ENCODE measurements at places on chromosomes 16 and 17.

DNA sequence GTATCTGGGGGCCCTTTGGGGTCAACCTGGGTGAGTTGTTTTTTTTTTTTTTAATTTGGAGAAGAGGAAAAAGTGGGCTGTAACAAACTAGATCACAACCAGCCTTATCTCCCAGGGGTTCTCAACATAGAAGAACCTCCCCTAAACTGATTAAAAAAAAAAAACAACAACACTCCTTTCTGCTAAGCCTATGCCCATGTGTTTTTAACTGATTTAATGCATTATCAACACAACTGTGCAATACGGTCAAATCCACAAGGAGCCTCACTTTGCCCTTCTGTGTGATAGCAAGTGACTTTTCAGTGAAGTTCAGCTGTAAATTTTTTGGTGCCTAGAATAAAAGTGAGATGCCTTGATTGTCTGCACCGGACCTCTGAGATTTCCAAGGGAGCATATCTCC, 646 bp downstream of the MYH11 start:
- no peak for DNase-seq

DNA sequence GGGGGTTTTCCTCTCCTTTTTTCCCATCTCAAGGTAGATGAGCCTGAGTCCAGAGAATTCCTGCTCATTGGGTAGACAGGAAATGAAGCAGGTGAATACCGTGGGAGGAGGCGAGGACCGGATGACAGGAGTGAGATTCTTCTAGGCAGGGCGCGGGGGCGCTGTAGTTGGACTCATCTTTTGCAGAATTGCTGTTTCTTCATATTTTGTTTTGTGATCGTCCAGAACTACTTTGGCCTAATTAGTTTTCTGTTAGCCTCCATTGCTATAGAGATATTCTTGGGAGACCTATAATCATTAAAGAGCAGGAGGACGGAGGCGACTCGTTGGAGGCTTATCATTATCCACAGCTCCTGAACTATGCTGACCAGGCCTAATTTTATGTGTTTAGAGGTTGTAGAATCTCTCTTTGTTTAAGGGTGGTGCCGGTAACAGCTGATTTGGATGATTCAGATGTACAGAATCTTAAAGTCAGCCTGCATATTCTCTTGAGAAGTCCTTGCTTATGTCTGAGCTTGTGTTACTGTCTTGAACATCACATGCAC, 650 bp downstream of the ATP6V0A1 start:
- DNase-seq: no peak

DNA sequence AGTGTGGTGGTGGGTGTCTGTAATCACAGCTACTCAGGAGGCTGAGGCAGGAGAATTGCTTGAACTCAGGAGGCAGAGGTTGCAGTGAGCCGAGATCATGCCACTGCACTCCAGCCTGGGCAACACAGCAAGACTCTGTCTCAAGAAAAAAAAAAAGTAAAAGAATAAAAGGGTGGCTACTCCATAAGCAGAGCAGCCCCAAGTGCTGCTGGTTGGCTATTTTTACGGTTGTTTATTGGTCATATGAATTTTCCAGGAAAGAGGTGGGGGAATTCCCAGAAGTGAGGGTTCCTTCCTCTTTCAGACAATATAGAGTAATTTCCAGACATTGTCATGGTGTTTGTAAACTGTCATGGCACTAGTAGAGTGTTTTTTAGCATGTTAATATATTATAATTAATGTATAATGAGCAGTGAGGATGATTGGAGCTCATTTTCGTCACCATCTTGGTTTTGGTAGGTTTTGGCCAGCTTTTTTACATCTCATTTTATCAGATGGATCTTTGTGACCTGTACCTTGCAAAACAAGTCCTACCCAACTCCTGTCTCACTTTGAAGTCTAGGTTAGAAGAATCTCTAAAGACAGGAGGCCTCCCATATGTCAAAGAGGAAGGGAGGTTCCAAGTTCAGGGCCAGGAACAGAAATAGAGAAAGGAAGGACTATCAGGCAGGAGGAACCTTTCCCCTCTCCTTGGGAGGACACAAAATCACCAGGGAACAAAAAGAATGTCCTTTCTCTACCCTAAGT, 39.1 kb downstream of the HOXB1 start:
- no peak for DNase-seq

DNA sequence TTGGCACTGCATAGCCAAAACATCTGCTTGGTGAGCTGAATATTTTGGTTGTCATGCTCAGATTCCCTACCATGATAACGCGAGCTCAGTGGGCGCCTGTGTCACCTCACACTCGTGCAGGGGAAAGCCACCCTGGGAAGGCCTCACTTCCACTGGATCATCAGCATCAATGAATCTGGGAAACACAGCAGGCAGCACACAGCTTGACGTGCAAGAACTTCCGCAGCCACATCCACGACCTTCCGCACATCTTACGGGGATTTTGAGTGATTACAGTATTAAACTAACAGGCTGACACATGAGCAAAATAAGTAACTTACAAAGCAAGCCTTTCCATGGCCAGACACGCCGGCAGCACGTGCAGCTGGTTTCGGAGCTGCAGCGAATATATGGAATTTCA, 54.7 kb upstream of the FOXF1 start:
- DNase-seq: no peak

DNA sequence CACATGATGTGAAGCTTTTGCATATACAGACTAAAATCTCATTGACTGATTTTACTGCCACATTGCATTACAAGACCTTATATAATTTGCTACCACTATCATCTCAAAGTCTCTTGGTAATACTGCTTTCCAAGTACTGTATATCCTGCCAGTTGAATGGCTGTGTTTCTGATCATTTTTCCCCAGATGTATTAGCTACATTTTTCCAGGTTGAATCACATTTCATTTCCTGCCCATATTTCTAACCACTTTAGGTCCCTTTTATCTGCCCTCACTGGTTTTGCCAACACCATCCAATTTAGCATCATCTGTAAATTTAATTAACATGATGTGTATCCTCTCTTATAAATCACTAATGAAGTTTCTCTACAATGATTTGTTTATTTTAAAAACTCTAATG, 365.7 kb upstream of the PMFBP1 start:
- no peak for DNase-seq

- peak; percentile 9 for DNase-seq
These were observed 2.8 kb upstream of the FUS start for GRCh38 chr16:31177136-31177535.

GRCh38 chr17:64683796-64684195, 21.7 kb upstream of the SMURF2 start:
- DNase-seq: no peak

DNA sequence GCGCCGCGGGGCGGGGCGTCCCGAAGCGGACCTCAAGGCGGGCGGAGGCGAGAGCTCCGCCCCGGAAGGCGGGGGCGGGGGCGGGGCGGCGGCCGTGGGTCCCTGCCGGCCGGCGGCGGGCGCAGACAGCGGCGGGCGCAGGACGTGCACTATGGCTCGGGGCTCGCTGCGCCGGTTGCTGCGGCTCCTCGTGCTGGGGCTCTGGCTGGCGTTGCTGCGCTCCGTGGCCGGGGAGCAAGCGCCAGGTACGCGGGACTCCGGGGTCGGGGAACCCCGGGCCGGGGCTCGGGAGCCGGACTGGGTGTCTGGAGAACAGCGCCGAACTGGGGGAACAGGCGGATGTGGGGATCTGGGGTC, at the start of gene TNFRSF12A:
TNFRSF12A (plus strand) TSS at position 122 of the 357 bp plus-strand sequence; CDS start at position 152, 30 bp downstream.
- DNase-seq: peak; percentile 61

GRCh38 chr17:57999496-58000017, 7.5 kb downstream of the SRSF1 start:
- no peak for DNase-seq

- no peak for DNase-seq
These were observed 2.5 kb upstream of the AKAP10 start for GRCh38 chr17:19979917-19980770.

- no peak for DNase-seq
These were observed 206.6 kb downstream of the CDH8 start for GRCh38 chr16:61829631-61830030.

DNA sequence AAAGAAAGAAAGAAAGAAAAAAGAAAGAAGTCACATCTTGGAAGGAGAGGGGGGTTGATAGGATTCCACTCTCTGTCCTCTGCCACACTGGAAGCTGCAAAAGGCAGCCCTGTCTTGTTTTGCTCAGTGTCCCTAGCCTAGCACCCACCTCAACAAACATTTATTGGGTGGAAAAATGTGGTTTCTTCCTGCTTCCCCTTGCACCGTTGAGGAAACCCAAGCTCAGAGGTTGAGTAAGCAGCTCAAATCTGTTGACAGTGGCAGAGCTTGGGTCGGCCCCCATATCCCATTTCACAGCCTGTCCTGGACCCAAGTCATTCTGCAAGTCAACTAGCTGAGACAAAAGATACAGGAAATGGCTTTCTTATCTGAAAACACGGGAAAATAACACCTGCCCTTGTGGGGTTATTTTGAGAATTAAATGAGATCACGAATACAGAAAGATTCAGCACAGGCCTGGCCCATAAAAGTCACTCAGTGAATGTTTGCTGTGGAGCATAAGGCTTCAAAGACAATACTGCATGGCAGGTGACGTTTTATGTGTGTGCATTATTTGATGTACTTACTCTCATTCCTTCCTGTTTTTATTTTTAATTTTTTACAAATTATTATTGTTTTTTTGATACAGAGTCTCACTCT, 63.6 kb downstream of the SCNN1B start:
- no peak for DNase-seq

GRCh38 chr17:74314877-74315276, 11.1 kb upstream of the KIF19 start:
- no peak for DNase-seq

- DNase-seq: no peak
These were observed 567 bp downstream of the SOX9 start for GRCh38 chr17:72121164-72122009.

DNA sequence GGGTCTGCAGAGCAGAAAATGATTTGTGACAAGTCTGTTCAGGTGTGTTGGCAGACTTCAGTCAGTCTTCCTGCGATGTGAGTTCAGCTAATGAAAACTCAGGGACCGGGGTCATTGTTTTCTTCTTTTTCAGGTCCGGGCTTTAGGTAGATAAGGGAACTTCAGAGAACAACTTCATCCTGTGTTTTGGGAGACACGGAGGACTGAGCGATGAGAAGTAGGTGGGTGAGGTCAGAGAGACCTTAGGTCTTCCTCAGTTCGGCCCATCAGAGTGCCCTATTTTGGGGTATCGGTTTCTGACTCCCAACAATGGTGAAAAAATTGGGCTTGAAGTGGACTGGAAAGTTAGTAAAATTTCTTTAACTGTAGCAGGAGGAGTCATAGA, 88.9 kb upstream of the ATF7IP2 start:
- no peak for DNase-seq

DNA sequence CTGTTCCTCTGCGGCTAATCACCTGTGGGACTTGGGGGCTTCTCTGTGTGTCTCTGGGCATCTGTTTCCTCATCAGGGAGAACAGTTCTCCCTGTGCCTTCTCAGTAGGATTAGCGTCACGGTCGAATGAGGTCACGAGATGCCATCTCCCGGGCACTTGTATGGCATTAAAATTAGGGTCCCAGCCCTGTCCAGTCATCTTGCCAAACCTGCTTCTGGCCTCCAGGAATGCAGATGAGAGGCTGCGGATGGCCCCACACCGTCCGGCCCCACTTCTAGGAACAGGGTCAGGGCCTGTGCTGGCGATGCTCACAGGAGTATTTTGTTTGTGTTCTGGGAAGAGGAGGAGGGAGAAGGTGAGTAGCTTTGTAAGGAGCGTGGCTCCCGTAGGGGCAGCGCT, 58.5 kb downstream of the OR1D5 start:
- no peak for DNase-seq

- no peak for DNase-seq
These were observed 8.2 kb downstream of the RHBDF1 start for GRCh38 chr16:63998-64913.

DNA sequence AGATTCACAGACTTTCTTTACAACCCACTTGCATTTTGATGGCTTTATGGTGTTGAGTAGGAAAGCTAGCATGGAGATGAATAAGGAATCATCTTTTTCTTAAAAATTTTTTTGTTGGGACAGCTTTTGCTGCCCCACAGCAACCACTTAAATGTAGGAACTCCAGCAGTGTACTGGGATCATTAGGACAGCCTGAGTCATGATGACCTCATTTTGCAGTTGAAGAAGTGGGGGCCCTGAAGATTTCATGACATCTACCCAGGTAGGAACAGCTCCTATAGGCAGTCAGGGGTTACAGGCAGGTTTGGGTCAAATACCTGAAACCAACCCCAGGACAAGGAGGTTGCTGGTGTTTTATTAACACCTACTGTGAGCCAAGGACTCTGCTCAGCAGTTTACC, 2.1 kb downstream of the METTL22 start:
- no peak for DNase-seq

DNA sequence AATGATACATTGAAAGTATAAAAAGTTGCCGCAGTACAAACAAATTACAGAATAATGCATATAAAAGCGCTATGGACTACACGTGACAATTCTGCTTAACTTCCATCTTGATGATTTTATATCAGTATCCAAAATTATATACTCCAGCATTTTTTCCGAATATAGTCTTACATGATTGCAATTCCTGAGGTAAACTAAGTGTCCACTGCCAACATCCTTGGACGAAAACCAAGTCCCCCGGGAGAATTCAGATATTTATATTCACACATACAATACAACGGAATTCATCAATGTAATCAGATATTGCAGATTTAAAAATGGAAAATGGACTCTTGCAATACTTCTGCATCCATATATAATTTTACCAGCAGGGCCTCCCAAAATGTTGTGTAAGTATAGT, 8.9 kb upstream of the MYH11 start:
- no peak for DNase-seq

DNA sequence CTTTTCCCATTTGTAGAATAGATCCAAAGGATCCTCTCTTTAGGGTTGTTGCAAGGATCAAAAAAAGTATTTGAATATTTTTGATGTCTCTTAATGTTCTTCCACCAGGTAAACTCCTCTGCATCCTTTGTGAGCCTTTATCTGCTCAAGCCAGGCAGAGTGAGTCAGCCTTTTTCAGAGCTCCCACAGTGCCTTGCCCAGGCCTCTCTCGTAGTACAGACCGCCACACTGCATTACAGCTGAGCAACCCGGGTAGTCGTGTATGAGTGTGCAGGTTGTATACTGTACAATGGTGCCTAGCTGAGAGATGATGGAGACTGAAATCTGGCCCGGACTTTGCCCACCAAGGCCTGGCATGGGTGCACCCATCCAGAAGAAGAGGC, 20.9 kb downstream of the RHBDL3 start:
- DNase-seq: no peak

- DNase-seq: no peak
These were observed 74.8 kb downstream of the SLC39A11 start for GRCh38 chr17:73017658-73018057.

GRCh38 chr17:79023886-79024771, at the start of gene C1QTNF1:
TSS of gene C1QTNF1 (plus strand) at chr17:79024169. CDS start at chr17:79043969, 19,800 bp downstream.
- DNase-seq: no peak

- peak; percentile 61 for DNase-seq
These were observed 192.4 kb upstream of the GSE1 start for GRCh38 chr16:85420501-85421337.
